Activated T-cell treated with anti-CD3 and anti-CD28 coated beads, Interleukin-2, amount 50 U/mL, for 4 hours (primary cell): ENCODE measurements at places on chromosomes 6 and 20.

GRCh38 chr20:11952639-11953038, 34.9 kb downstream of the BTBD3 start:
- no peak for DNase-seq

GRCh38 chr20:22921595-22922421, 113.3 kb upstream of the SSTR4 start:
- DNase-seq = no peak

DNA sequence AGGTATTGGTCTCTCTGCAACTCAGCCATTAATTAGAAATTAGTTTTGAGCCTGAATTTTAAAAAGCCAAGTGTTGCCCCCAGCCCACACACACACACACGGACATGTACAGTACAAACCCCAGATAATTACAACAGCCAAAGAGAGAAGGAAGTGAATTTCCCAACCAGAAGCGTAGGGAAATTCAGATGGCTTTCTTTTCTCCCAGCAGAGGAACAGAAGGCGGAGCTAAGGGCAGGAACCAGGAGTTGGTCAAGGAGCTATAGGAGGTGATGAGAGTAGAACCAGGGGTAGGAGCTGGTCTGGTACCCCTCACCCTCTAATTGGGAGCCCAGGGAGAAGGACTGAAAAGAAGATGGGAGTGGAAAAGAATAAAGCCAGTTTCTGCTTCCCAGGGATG, 3.9 kb upstream of the ZBTB9 start:
- DNase-seq = no peak

DNA sequence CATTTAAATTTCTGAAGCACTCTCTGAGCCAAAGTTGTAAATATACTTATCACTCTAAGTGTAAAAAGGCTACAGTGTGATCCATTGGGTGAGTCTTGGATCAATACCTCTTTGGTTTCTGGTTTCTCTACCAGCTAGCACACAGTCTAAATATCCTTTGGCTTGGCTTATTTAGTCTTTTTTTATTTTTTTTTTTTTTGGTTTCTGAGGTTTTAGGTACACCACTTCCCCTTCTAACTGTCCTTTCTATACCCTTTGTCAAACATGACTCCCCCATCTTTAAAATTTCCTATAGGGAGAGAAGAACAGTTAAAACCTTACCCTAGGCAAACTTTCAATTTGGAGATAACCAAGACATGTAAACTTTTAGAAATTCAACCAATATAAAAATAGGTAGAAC, 379.0 kb downstream of the PHF3 start:
- no peak for DNase-seq

DNA sequence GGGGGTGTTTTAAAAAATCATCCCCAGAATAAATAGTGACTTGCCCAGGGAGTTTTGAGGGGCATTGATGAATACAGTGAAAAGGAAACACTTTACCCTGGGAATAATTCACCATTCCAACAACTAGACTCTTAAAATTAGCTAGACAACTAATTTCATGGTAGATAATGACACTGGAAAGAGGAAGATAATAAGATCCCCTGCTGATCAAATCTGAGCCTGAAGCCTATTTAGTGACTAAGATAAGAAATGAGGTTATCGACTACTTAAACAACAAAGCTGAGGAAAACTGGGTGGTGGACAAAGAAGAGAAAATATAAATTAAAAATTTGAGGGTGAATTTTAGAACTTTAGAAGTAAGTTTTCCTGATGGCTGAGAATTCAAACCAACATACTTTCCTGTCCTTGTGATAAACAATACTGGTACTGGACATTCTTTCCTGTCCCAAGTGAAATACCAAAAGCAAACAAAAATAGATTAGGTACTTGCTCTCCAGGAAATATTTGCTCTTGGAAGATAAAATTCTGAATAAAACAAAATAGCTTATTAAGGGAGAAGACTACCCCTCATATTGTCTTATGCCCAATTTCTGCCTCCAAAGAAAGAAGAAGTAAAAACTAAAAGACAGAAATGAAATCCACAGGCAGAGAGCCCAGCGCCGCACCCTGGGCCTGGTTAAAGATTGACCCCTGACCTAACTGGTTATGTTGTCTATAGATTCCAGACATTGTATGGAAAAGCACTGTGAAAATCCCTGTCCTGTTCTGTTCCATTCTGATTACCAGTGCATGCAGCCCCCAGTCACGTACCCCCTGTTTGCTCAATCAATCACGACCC, 64.0 kb upstream of the ADGRF4 start:
- DNase-seq = no peak

DNA sequence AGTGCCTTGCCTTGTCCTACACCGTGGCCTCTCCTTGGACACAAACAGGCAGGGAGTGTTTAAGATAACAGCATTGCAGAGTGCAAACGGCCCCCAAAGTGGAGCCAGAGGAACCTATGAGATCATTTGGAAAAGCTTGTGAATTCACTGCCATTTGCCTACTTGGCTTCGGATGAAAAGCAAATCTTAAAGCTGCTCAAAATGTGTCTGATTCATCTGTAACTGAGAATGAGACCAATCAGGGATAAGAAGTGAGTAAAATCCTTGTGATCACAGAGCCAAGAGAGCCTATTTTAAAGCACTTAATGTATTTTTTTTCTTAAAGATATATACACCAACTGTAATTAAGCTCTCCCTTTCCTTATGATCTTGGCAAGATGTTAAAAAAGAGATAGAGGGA, 65.7 kb upstream of the BACH2 start:
- DNase-seq = no peak

- no peak for DNase-seq
These were observed 38.8 kb downstream of the ZFAND3 start for GRCh38 chr6:37858363-37858762.

DNA sequence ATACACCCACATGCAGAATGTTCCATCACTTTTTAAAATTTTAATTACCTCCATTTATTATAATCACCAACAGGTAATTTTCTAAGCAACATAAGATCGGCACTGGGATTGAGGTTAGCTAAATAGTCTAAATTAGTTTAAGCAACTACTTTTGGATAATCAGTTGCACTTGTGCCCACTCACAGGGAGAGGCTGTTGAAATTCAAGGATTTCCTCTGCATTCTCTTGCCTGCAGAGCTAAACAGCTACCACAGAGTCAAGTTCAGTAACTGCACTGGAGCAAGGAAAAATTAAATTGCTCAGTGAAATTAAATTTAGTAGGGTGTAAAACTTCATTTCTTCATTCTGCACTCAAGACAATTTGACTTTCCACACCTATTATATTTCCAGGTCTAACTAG, 120.7 kb upstream of the CCDC28A start:
- DNase-seq = no peak

DNA sequence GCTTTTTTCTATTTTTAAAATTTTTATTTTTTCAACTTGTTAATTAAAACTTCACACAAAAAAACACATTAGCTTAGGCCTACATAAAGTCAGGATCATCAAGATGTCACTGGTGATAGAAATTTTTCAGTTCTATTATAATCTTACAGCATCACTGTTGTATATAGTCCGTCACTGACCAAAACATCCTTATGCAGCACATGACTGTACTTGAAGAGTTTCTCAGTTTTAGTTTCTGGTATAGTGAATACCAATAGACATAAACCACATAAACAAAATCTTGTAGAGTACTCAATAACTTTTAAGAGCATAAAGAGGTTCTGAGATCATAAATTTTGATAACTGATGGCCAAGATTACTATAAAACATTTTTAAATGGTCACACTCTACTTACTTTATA, 71.8 kb downstream of the ASCC3 start:
- DNase-seq = no peak

- DNase-seq = no peak
These were observed 124.6 kb downstream of the CDH4 start for GRCh38 chr20:61376541-61377240.

DNA sequence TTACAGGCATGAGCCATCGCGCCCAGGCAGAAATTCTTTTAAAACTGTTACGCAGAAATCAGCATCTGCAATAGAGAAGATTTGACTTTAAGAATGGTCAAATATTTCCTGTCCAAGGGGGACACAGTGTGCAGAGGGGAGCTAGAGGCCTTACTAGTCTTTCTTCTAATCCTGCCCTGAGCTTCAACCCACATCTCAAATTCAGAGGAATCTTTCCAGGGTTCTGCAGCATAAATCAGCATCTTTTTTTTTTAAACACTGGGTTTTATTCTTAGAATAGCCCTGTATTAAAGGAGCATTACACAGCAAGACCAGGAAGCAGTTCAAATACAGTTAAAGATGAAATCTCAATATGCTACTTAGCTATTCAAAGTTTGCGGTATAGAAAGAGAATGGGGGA, 81.1 kb downstream of the DTNBP1 start:
- DNase-seq = no peak

DNA sequence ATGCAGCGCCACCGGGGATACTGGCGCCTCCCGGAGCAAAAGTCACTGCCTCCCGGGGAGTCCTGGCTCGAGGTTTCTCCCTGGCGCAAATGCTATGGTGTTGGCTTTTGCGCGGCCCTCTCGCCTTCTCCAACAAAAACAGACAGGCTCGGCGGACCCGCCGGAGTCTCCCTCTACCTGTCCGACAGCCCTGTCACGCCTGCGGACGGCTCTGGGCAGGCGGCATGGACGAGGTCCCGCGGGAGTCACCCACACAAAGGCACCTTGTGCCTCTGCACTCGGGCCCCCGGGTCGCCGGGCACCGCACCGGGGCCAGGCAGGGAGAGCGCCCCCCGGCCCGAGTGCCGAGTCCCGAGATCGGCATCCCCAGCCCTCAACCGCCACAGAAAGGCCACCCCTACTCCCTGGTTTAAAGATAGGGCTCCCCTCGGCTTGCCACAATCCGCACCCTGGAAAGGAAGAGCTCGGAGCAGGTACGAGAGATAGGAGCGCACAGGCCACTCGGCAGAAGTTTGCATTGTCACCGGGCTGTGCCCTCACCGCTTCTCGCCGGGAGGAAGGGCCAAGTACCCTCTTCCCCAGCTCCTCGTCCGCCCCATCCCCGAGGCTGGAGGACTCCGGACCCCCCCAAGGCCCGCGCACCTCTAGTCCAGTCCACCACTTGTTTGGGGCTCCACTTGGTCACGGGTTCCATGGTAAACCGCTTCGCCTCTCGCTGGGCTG, 903 bp downstream of the CNKSR3 start:
- DNase-seq = no peak

- DNase-seq = no peak
These were observed 26.2 kb upstream of the EEF1A1 start for GRCh38 chr6:73547036-73547435.
